Brain (organoid and tissue), 16 donors: ENCODE measurements at places on chromosomes 5 and 9. TPM values are rescaled to one million over a fixed set of nuclear protein-coding genes. Genes with fewer than 3 reads are reported as not detected.
A peak's percentile ranks its signal among the peaks of the same experiment; 100 is the strongest.

- DNase-seq: no peak
Observed at GRCh38 chr5:76542887-76543690, 80.1 kb downstream of the F2RL2 start.

- DNase-seq: no peak
Observed at GRCh38 chr5:88829054-88829453, 53.9 kb downstream of the MEF2C start.

- no peak for DNase-seq
Observed at GRCh38 chr5:142587354-142587965, 98.4 kb downstream of the FGF1 start.

- DNase-seq: no peak
Observed at GRCh38 chr5:67073045-67073680, 123.4 kb downstream of the CD180 start.

DNA sequence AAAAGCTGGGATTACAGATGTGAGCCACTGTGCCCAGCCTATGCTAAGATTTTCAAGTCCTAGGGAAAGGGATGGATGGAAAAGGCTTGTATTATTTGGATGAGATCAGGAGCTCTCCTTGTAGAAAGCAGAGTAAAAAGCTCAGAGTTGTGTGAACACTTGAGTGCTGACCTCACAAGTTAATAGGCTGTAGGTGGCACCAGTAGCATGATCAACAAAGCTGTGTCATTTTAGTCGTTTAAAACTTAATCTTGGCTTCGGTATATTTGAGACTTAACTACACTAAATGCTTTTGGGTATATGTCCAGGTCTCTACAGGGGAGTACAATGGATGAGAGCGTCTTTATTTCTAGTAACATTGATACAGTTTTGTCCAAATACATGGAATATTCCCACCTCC lies 264.2 kb downstream of the TMEM38B start:
- DNase-seq: no peak

- no peak for DNase-seq
Observed at GRCh38 chr5:11785771-11786352, 118.4 kb downstream of the CTNND2 start.

- DNase-seq: no peak
Observed at GRCh38 chr5:143436871-143437270, 33.4 kb upstream of the NR3C1 start.

DNA sequence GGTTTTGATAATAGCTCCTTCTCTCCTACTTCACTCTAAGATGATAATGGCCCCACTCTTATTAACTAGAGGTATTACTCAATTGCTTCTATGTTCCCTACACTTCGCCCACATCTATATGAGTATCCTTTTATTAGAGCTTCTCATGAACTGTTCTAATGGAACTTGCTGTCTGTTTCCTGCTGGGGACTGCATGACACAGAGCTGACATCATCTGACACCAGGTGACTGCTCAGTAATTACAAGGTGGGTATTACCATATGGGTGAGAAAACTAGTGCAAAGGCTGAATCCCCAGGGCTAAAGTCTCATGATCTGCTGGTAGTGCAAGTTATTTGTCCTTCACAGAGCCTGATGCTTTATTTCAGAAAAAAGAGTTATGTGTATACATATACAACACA lies 146.2 kb upstream of the PLCXD3 start:
- DNase-seq: no peak

DNA sequence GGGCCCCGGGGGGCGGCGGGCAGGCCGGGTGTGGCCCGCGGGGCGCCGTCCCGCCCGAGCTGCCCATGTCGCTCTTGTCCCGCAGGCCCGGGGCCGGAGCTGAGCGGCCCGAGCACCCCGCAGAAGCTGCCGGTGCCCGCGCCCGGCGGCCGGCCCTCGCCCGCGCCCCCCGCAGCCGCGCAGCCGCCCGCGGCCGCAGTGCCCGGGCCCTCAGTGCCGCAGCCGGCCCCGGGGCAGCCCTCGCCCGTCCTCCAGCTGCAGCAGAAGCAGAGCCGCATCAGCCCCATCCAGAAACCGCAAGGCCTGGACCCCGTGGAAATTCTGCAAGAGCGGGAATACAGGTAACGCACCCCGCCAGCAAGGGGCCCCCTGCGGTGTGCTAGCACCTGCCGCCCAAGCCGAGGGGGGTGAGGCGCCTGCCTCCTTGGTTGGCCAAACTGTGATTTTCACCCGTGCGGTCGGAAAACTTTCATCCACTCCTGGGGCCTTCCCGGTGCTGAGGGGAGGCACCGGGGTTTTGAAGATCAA lies 32.1 kb downstream of the SMARCA2 start:
- DNase-seq: no peak

GRCh38 chr9:136456258-136456657 lies 16.6 kb upstream of the INPP5E start:
- DNase-seq: no peak

DNA sequence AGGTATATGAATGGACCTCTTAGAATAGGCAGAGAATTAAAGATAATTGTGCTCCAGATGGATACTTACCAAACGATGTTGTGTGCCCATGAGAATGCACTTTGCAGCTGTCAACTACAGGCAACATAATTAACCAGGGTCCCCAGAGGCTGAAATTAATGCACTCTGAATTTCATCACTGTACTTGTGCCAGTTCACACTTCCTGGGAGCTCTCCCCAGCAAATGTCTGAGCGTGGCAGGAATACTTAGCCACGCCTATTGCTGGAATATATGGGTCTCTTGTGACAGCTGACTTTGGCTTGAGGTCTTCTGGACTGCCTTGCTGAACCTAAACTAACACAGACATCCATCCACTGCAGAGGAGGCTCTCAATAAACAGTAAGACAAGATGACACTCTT lies 11.9 kb upstream of the C1QTNF2 start:
- DNase-seq: no peak

DNA sequence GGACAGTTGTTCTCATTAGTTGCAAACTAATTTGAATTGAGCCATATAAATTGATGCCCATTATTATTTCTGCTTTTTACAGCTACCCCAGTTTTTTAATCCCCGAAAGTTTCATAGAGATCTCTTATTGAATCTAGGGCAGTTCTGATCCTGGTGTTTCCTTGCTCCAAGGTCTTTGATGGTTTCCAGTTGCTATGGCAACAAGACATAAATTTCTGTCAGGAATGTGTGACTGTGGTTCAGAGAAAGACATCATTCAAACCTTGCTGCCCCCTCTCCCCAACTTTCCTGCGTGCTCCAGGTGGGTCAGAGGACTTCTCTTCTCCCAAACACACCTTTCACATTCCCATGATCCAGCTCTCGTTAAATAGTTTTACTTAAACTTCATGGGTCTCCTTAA lies 63.4 kb downstream of the TAF11L14 start:
- peak; percentile 61 for DNase-seq

GRCh38 chr5:37791321-37791720 lies 48.5 kb downstream of the GDNF start:
- DNase-seq: no peak

GRCh38 chr5:68447136-68447929 lies 231.8 kb downstream of the PIK3R1 start:
- no peak for DNase-seq

- no peak for DNase-seq
Observed at GRCh38 chr9:88396836-88397577, 8.8 kb downstream of the SPIN1 start.

DNA sequence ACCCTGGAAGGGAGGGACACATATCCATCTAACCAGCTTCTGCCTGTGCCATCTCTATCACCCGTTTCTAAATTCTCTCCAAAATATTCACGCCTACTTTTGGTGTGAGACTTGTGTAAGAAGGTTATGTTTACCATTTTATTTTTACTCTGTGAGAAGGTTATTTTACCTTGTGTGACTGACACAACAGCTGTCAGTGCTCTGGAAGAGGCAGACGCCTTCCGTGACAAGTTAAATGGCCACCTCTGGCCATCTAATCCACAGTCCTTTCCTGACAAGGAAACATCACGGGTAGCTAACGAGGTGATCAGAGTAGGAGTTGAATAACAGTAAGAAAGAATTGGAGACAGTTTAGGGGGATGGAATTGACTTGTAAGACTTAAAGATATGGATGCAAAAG lies 443.8 kb upstream of the PIK3R1 start:
- no peak for DNase-seq

DNA sequence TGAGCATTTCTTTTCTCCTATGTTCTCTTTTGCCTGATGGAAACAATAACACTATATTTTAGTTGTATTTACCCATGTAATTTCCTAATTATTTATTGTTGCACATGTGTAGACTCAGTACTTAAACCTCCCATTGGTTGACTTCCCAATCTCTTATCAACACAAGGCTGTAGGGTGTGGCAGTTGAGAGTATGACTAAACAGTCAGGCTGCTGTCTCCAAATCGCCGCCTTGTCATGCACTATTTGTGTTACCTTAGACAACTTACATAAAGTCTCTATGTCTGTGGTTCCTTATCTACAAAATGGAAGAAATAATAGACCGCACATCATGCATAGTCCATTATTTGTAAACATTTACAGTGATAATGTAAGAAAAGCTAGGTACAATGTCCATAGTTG lies 68.9 kb upstream of the EFNA5 start:
- no peak for DNase-seq

GRCh38 chr9:1386420-1386819 lies 336.3 kb downstream of the DMRT2 start:
- DNase-seq: no peak

DNA sequence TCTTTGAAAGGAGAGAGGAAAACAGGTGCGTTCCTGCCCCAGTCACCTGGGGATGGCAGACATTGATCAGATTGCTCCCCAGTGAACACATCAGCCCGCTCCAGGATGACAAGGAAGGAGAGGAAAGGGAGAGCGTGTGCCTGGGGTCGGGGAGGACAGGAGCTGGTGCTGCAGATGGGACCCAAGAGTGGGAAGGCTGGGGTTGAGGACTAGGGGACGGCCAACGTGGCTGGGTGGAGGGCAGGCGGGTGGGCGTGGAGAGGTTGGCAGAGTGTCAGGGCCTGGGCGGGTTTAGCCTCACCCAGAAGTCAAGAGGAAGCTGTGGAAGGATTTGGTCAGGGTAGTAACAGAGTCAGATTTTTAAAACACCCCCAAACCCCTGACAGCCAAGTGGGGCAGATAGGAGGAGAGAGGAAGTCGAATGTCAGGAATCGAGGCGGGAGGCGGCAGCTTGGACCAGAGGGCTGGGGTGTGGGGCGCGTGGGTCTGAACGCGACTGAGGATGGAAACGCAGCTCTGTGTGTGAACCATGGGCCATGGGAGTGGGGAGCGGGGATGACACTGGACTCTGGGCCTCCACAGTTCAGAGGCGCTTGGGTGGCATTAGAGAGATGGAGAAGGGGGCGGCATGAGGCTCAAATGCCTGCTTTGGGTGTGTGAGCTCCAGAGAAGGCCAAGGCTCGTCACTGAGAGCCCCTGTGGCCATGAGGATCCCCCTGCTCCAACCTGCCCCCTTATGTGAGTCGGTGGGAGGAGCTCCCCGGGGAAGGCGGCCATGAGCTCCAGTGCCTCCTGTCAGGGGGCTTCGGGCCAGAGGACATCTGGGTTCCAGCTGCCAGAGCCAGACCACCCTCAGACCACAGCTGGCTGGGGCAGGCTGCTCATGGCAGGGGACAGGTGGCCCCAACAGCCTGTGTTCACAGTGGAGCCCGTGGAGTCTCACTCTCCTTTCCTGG lies 24.6 kb downstream of the LAMC3 start:
- DNase-seq: no peak

DNA sequence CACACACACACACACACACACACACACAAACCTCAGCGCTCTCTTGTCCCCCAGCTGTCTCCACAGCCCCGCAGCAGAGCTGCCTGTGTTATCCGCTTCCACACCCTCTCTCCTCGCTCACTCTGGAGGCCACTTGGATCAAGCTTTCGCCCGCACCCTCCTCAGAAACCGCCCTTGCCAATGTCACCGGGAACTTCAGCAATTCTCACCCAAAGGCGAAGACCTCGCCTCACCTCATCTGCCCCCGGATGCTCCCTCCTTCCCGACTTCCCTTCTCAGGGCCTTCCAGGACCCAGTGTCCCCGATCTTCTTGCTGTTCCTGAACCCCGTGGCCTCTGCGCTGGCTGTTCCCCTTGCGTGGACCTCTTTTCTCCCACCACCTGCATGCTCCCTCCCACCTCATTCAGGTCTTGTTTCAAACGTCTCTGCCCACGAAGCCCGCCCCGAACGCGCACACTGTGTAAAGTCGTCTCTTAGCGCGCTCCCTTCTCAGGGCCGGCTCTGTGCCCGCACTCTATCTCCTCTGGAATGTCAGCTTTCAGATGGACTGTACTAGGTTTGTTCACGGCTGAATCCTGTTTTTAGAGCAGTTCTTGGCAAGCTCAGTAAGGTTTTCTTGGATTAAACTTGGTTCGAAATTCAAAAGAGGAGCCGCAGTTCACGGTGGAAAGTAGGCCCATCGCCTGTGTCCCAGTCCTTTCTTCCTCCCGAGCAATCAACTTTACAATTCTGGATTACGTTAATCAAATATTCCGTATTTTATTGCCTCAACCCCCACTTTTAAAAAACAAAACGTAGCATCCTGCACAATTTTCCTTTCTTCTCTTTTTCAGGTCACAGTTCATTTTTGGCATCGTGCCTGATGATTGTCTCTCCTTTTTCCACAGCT lies 1.0 kb upstream of the TRIM7 start:
- no peak for DNase-seq

Gene CCL27
- polyA plus RNA-seq: 1.4 TPM

Gene FAM169A
- 2.8 TPM for polyA plus RNA-seq

Gene SPATA31E1
- not detected for polyA plus RNA-seq

Gene SHC3
- 6.6 TPM for polyA plus RNA-seq

Gene ARL15
- polyA plus RNA-seq: 37.8 TPM

Gene VCP
- polyA plus RNA-seq: 269 TPM

Gene NTRK2
- 58.8 TPM for polyA plus RNA-seq

Gene UTP15
- polyA plus RNA-seq: 2.6 TPM

Gene ZDHHC12
- polyA plus RNA-seq: 53.2 TPM

Gene PCDHGA6
- 2.4 TPM for polyA plus RNA-seq

Gene C5orf58
- polyA plus RNA-seq: not detected

Gene LHX2
- 283 TPM for polyA plus RNA-seq
